ENCODE measurements at places on chromosomes 4 and X.

DNA sequence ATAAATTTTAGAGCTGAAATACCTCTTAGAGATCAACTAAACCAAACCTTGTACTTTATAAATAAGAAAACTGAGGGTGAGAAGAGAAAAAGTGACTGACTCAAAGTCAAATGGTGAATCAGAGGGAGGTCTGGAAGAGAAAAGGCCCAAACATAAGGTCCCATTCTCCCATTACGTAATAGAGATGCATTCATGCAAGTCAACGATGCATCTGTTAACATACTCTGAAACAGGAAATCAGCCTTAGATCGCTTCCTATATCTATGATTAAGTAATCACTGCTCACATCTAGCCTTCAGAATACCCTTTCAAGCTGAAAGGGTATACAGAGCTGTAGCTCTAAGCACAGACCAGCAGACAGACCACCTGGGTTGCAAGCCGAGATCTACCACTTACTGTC is 6.5 kb downstream of the RNF150 start:
- no peak for DNase-seq

DNA sequence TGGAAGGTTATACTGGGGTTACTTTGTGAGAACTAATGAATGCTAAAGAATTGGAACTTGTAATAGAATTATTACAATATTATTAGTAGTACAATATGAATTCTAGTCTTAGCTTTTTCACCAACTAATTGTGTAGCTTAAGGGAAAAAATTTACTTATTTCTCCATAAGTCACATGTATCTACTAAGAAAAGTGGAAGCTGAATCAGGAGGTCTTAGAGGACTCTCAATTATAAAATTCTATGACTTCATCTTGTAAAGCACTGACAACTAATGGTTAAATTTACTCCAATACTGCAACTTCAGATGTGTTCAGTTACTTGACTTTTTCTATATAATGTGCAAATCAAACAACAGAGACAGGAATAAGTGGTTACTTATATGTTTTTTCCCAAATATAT is 899 bp upstream of the TMPRSS11D start:
- no peak for DNase-seq

DNA sequence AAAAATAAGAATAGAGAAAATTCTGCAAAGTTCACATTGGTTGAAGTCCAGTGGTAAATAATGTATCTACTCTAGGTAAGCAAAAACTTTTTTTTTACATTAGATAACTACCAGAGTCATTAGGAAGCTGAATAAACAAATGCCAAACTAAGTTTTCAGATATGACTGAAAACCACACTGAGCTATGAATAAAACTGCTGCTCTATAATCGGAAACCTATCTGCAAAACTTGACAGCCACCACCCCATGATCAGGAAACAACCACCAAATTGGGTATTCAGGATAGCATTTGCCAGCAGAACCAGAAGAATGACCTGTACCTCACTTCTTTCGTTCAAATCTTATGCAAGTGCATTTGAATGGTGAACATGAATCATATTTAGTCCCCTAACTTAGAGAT is 173.0 kb upstream of the TET2 start:
- DNase-seq: no peak

- no peak for DNase-seq
Observed at GRCh38 chr4:45647823-45648222, 476.0 kb downstream of the GABRG1 start.

DNA sequence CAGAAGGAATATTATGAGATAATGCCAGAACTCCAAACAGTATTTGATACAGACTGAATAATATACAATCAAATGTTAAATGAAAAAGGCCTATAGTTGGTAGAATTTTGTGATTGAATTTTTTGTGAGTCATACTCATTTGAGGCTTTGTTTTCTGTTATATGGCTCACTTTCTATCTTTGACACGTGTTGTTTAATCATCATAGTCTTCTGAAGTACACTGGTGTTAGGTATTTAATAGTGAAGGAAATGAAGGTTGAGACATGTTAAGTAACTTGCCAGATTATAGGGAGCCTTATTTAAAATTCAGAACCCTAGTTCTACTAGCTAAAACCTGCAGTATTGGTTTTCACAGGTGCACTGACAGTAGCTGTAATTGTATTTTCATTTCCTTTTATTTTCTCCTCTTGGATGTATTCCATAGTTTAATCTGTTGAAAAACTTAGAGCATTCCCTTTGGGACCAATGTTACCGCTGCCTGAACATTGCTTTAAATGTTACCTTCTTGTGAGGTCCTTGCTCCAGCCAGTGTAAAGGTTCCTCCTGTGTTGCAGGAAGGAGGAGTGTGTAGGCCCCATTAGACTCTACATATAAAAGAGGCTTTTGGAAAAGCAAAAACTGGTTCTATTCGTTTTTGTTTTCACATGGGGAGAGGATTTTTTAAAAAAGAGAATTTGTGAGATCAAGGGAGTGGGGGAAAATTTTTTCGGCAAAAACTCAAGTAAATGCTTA is 224.1 kb downstream of the ARHGAP10 start:
- no peak for DNase-seq

DNA sequence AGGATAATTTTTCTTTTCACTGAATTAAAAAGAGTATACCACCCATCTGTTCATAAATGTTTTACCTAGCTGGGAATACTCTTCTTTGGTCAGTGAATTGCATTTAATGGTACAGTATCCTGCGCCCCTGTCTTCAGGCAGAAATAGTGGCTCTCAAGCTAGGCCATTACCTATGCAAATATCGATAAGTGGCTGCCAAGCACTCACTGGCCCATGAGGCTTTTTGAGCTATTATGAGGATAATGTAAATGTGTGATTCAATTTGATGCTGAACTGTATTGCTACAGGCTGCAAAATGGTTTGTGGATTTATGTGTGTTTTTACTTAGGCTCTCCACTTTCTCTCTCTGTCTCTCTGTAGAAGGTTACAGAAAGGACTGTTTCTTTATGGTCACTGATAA is 30.1 kb upstream of the MTMR1 start:
- DNase-seq: no peak

- no peak for DNase-seq
Observed at GRCh38 chrX:79366873-79367749, at the start of gene ITM2A. TSS of gene ITM2A (minus strand) at chrX:79367334. CDS start at chrX:79367215, 119 bp downstream.

GRCh38 chrX:88621278-88621677 is 125.7 kb upstream of the CPXCR1 start:
- DNase-seq: no peak

- DNase-seq: no peak
Observed at GRCh38 chrX:153382563-153383482, 18.3 kb downstream of the PNMA6E start.

GRCh38 chr4:10021653-10022023 is 341 bp upstream of the SLC2A9 start:
- DNase-seq: no peak

GRCh38 chrX:117892469-117892868 is 224.1 kb downstream of the KLHL13 start:
- no peak for DNase-seq

GRCh38 chrX:31314921-31315320 is 243.1 kb upstream of the FTHL17 start:
- no peak for DNase-seq

- no peak for DNase-seq
Observed at GRCh38 chrX:46573892-46574773, 568 bp downstream of the CHST7 start.

GRCh38 chr4:155787113-155787710 is 28.4 kb downstream of the GUCY1B1 start:
- DNase-seq: peak; percentile 68

DNA sequence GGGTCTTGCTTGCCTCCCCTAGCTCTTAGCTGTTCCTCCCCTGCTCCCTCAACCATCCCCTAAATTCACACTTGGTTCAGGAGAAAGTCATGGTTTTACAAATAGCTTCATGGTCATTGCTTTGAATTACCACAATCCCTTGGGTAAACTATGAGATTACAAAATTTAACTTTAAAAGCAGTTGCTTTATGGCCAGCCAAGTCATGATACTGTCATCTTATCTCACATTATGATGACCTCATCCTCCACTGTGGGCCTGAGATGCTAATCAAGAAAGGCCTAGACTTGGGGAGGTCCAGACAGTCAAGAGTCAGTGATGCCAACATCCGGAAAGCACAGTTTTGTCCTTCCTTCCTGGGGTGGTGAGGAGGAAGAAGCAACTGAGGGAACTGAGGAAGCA is 10.5 kb upstream of the FGF16 start:
- no peak for DNase-seq

GRCh38 chr4:167088115-167088514 is 146.2 kb downstream of the SPOCK3 start:
- DNase-seq: no peak

DNA sequence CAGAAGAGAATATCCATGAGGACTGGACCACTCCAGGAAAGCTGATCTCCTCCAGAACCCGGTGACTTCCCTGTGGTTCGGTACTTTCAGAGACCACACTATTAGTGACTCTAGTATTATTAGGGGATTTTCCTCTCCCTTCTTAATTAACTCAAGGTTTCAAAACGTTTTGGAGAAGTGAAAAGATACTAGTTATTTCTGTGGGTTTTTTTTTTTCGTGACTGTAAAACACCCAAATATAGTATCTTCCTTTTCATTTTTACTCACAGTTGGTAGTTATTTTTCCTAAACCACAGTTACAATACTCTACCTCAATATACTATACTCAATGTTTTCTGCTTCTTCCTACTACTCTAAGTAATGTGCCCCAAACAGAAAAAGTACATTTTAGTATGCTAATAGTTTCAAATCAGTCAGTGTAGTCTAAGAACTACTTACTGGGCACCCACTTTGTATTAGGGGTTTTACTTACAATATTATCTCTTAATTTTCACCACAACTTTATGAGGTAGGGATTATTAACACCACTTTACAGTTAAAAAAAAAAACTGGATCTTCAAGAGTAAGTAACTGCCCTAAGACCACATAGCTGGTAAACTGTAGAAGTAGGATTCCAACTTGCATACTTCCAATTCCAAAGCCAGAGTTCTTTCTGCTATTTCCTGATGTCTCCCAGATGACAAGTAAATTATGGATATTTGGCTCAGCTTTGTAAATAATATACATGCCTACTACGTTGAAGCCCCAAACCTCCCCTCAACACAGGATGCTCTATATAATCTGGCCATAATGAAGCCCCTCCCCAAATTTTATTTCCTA is 45.0 kb downstream of the SLC9A7 start:
- DNase-seq: peak; percentile 27

DNA sequence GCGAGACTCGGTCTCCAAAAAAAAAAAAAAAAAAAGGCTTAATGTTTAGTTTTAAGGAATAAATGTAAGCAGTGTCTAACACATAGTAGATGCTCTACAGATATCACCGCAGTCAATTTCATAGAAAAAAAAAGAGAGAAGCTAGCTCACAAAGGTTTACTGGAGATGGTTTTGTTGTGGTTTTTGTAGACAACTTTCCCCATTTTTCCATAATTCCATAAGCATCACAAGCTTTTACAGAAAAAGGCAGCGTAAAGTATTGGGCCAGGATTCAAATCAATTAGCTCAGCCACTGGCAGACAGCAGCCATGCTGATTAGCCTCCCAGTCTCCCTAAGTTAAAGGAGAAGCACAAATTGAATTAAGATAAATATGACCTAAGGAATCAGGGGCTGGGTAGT is 1.5 kb downstream of the GRSF1 start:
- DNase-seq: peak; percentile 18

Data from AG08395 (cell line).